ENCODE measurements at places on chromosomes 16 and 17.

DNA sequence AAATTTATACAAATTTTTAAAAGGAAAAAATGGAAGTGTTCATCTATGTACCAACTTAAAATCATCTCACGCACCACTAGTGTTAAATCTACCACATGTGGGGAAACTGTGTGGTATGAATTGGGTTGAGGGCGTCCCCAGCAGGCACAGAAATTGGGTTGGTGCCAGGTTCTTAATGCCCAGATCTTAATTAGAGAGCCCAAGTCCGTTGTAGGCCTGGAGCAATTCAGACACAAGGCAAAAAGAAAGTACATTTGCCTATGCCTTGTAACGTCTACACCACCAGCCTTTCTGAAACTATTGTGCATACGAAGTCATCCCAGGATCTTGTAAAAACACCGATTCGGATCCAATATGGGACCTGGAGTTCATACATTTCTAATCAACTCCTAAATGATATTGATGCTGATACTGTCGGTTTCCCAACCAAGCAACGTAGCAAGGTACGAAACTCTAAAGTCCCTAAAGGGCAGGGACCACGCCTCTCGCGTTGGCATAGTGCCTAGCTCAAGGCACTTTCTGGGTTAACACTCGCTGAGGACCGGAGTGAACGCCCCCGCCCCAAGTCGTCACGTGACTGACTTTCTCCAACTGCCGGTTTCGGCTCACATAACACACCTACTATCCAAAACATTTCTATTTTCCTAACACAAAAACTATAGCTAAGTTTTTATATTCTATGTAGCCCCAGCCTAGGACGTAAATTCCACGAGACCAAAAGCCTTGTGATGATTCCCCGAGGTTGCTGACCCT, 945 bp upstream of the UQCRC2 start:
- no peaks in the 10 kb centered on the region for H3K27me3 ChIP-seq
- no peaks in the 10 kb centered on the region for H3K4me1 ChIP-seq
- peaks cover 20% of the 10 kb centered on the region for H3K36me3 ChIP-seq
- peak overlapping the region; percentile 67 for H3K27ac ChIP-seq
- peak; percentile 81 for DNase-seq
- H3K4me3 ChIP-seq: peak overlapping the region; percentile 100

DNA sequence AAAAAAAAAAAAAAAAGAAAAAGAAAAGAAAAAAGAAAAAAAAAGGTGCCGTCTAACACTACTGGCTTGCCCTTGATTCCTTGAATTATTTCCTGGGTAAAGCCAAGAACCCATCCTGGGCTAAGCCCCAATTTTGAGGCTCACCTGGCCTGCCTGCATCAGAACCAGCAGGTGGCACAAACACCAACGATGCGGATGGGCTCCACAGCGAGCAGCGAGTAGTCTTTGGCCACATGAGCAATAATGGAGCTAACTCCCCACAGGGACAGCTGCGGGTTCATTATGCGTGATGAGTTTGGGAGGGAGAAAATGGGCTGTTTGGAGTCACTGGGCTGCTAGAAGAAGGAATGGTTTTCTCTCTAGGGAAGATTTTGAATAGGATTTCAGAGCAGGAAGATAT, 91.1 kb downstream of the ASIC2 start:
- H3K27me3 ChIP-seq: peaks cover 4% of the 10 kb centered on the region
- H3K4me3 ChIP-seq: no peak overlapping the region
- H3K27ac ChIP-seq: no peak overlapping the region
- no peaks in the 10 kb centered on the region for H3K36me3 ChIP-seq

GRCh38 chr16:70544548-70544947, 20.9 kb downstream of the SF3B3 start:
- no peaks in the 10 kb centered on the region for H3K27me3 ChIP-seq
- H3K4me1 ChIP-seq: no peaks in the 10 kb centered on the region
- DNase-seq: no peak
- no peak overlapping the region for H3K4me3 ChIP-seq

DNA sequence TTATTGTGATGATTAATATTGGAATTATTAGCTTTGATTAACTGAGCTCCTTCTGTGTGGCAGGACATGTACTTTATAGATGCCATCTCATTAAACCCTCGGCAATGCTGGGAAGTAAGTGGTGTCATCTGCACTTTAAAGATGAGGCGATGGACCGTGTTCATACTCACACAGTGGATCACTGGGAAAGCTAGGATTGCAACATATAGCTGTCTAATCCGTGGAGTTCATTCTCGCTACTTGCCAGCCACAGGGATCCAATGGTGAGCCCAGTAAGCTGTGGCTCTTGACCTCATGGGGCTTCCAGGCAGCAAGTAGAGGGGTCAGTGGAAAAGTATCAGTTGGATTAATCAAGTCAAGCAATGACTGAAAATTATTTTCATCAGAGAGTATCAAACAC, 587.9 kb downstream of the CDH13 start:
- H3K36me3 ChIP-seq: peaks cover 5% of the 10 kb centered on the region
- no peak overlapping the region for H3K27ac ChIP-seq
- no peak for DNase-seq

GRCh38 chr17:14701886-14702285, 401.0 kb downstream of the HS3ST3B1 start:
- no peak overlapping the region for H3K27ac ChIP-seq
- H3K36me3 ChIP-seq: peaks cover 8% of the 10 kb centered on the region
- no peaks in the 10 kb centered on the region for H3K27me3 ChIP-seq
- H3K4me3 ChIP-seq: no peak overlapping the region

DNA sequence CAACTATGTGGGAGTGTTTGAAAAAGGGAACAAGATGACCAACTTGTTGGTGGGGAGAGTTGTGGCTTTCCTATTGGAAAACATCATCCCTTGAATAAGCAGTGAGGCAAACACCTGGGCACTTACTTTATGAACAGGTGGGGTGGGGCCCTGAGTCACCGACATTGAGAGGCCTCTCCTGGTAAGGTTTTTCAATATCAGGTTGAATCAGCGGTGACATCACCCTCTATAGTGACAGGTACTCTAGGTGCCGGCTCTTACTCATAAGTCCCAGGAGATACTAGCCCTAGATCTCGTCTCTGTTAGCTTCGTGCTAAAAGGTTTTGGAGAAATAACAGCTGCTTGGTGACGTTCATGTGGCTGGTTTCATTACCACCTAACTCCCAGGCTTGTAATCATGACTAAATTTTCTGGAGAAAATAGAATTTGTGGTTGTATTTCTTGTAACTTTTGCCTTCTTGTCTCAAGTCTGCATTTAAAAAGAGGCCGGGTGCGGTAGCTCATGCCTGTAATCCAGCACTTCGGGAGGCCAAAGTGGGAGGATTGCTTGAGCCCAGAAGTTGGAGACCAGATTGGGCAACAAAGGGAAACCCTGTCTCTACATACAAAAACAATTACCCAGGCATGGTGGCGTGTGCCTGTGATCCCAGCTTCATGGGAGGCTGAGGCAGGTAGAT, 19.3 kb downstream of the CDH1 start:
- no peak overlapping the region for H3K4me3 ChIP-seq
- H3K4me1 ChIP-seq: peaks cover 13% of the 10 kb centered on the region
- no peak for DNase-seq
- H3K27me3 ChIP-seq: no peaks in the 10 kb centered on the region
- no peak overlapping the region for H3K27ac ChIP-seq
- H3K36me3 ChIP-seq: peaks cover 22% of the 10 kb centered on the region

DNA sequence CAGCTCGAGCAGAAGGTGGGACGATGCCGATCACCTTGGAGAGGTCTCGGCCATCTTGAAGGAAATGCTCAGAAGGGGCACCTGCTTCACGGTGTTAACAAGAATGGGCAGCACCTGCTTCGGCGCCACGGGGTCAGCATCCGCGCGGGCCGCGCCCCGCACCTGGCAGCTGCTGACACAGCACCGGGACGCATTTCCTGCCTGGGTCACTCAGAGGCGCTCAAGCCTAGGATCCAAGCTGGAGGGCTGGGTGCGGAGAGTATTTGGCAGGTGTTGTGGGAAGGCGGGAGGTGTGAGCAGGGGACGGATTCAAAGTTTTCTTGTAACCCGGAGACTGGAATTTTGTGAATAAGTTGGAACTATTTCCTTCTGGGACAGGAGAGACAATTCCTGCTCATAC, 39.3 kb upstream of the AKTIP start:
- H3K36me3 ChIP-seq: peaks cover 2% of the 10 kb centered on the region
- H3K4me1 ChIP-seq: no peaks in the 10 kb centered on the region
- no peak overlapping the region for H3K27ac ChIP-seq
- H3K4me3 ChIP-seq: no peak overlapping the region
- no peaks in the 10 kb centered on the region for H3K27me3 ChIP-seq

DNA sequence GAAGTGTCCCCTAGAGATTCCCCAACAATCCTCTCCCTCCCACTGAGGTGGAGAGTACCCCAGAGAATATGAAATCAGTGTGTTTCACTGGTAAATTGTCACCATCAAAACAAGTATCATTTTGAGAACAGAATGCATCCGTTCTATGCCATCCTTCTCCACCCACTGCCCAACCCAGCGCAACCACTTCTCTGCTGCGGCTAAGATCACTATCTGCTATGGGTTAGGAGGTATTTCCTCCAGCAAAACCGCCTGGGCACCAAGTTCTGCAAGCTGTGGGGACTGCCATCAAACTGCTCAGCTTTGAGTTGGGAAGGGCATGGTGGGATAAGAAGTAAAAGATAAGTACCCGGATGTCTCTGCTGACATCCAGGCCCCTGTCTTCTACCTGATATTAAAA, 24.4 kb downstream of the CNTNAP1 start:
- H3K4me3 ChIP-seq: no peak overlapping the region
- no peak for DNase-seq
- no peaks in the 10 kb centered on the region for H3K4me1 ChIP-seq
- no peaks in the 10 kb centered on the region for H3K27me3 ChIP-seq
- peaks cover 70% of the 10 kb centered on the region for H3K36me3 ChIP-seq
- H3K27ac ChIP-seq: no peak overlapping the region

GRCh38 chr17:39801055-39801454, 63.1 kb downstream of the IKZF3 start:
- no peaks in the 10 kb centered on the region for H3K27me3 ChIP-seq
- DNase-seq: no peak
- no peak overlapping the region for H3K27ac ChIP-seq
- no peak overlapping the region for H3K4me3 ChIP-seq
- H3K4me1 ChIP-seq: peaks cover 4% of the 10 kb centered on the region
- H3K36me3 ChIP-seq: no peaks in the 10 kb centered on the region

DNA sequence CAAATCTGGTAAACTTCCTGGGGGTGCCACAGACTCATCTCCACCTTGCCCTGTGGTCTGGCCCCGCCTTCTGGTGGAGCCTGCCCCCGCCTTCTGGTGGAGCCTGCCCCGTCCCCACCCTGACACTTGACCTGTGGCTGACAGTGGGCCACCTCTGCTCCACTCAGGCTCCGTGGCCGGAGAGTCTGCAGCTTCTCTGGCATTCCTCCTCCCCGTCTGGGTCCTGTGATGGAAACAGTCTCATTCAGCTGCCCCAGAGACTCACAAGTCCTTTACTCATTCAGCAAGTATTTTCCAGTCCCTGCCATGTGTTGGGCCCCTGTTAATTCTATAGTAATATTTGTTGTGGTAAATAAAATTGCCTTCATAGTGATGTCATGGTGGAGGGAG, 21.0 kb upstream of the G6PC1 start:
- H3K27ac ChIP-seq: no peak overlapping the region
- H3K27me3 ChIP-seq: no peaks in the 10 kb centered on the region
- no peaks in the 10 kb centered on the region for H3K36me3 ChIP-seq
- no peak overlapping the region for H3K4me3 ChIP-seq
- no peak for DNase-seq

GRCh38 chr16:89600956-89601355, 12.5 kb upstream of the DPEP1 start:
- H3K36me3 ChIP-seq: no peaks in the 10 kb centered on the region
- no peak overlapping the region for H3K4me3 ChIP-seq
- H3K27me3 ChIP-seq: no peaks in the 10 kb centered on the region
- H3K4me1 ChIP-seq: no peaks in the 10 kb centered on the region
- no peak for DNase-seq

GRCh38 chr16:67013233-67013822, 15.6 kb upstream of the CBFB start:
- no peak for DNase-seq
- H3K27me3 ChIP-seq: peaks cover 16% of the 10 kb centered on the region
- no peaks in the 10 kb centered on the region for H3K4me1 ChIP-seq
- H3K27ac ChIP-seq: no peak overlapping the region
- H3K4me3 ChIP-seq: peak overlapping the region; percentile 70
- H3K36me3 ChIP-seq: no peaks in the 10 kb centered on the region

- H3K27ac ChIP-seq: no peak overlapping the region
- peaks cover 3% of the 10 kb centered on the region for H3K36me3 ChIP-seq
- H3K4me1 ChIP-seq: no peaks in the 10 kb centered on the region
- H3K4me3 ChIP-seq: no peak overlapping the region
Observed at GRCh38 chr17:3004150-3004801, 59.1 kb downstream of the OR1D5 start.

GRCh38 chr16:57994778-57995177, 5.7 kb downstream of the ZNF319 start:
- no peak overlapping the region for H3K4me3 ChIP-seq
- no peaks in the 10 kb centered on the region for H3K27me3 ChIP-seq
- peak; percentile 59 for DNase-seq

- H3K36me3 ChIP-seq: no peaks in the 10 kb centered on the region
- H3K27me3 ChIP-seq: no peaks in the 10 kb centered on the region
- H3K4me3 ChIP-seq: no peak overlapping the region
- H3K4me1 ChIP-seq: no peaks in the 10 kb centered on the region
- H3K27ac ChIP-seq: no peak overlapping the region
Observed at GRCh38 chr16:67025210-67025550, 3.8 kb upstream of the CBFB start.

DNA sequence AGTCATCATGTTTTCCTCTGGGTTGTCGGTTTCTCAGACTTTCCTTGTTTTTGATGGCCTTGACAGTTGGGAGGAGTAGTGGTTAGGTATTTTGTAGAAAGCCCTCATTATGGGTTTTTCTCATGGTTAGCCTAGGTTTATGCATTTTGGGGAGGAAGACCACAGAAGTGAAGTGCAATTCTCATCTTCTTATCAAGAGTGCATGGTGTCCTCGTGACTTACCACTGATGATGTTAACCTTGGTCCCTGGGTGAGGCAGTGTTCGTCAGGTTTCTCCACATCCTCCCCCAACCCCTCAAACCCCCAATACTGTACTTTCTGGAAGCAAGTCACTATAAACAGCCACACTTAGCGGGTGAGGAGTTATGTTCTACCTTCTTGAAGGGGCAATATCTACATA, 42.3 kb downstream of the BPTF start:
- no peaks in the 10 kb centered on the region for H3K4me1 ChIP-seq
- H3K36me3 ChIP-seq: peaks cover 32% of the 10 kb centered on the region
- H3K27me3 ChIP-seq: no peaks in the 10 kb centered on the region
- DNase-seq: no peak
- H3K27ac ChIP-seq: no peak overlapping the region

DNA sequence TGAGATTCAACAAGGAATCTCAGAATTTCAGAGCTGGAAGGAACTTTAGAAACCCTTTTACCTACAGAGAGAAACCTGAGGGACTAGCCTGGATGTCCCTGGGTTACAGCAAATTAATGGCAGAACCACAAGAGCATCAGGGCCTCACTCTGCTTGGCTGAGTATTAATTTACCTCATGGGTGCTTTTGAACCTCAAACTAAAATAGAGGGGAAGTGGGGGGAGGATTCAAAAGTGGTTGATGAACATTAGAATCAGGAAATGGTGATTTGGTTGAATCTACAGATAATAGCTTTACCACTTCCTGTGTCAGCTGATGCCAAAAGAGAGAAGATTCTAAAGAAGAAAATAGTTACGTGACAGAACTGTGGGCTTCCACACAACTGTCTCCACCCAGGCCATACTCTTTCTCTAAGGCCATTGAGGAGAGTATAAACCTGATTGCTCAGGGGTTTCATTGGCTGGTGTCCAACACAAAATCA, 11.3 kb upstream of the SKAP1 start:
- no peak overlapping the region for H3K4me3 ChIP-seq
- no peak for DNase-seq
- H3K4me1 ChIP-seq: no peaks in the 10 kb centered on the region
